GM06990 (cell line): ENCODE measurements at places on chromosomes 6 and 20.
A peak's percentile ranks its signal among the peaks of the same experiment; 100 is the strongest.

GRCh38 chr20:768426-768978, at the start of gene SLC52A3:
Gene SLC52A3 (minus strand): TSS chr20:768500. CDS start chr20:765774, 2,726 bp downstream.
- DNase-seq = no peak

- no peak for DNase-seq
Observed at GRCh38 chr6:38423746-38424145, 216.0 kb downstream of the BTBD9 start.

DNA sequence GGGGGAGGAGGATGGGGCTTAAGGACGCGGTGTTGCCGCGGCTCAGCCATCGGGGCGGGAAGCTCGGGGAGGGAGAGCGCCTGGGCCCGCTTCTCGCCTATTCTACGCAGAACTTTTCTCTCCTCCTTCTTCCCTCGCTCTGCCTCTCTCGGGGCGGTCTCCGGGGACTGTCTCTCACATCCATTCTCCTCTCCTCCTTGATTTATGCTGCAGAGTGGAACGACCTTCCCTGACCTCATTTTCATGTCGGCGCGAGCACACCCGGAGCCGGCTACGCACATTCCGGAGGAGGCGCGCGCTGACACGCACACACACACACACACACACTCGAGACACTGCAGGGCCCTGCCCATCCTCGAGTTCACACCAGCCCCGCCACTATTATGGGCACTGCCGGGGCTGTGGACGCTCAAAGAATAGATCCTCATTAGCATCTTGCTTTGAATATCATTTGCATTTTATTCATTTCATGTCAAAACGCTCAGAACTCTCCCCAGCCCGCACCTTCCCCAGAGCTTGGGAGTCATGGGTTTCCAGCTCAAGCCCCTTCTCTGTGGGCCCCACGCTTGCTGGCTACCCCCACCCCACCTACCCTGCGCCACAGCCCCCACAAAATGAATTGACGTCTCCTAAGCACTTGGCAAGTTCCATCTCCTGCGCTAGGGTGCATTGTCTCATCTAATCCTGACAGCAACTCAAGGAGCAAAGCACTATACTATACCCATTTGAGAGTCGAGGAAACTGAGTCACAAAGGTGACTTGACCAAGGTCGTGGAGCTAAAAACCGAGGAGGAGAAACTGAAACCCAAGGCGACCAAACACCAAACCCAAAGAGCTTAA, 36.8 kb downstream of the NCR2 start:
- DNase-seq = peak; percentile 22

DNA sequence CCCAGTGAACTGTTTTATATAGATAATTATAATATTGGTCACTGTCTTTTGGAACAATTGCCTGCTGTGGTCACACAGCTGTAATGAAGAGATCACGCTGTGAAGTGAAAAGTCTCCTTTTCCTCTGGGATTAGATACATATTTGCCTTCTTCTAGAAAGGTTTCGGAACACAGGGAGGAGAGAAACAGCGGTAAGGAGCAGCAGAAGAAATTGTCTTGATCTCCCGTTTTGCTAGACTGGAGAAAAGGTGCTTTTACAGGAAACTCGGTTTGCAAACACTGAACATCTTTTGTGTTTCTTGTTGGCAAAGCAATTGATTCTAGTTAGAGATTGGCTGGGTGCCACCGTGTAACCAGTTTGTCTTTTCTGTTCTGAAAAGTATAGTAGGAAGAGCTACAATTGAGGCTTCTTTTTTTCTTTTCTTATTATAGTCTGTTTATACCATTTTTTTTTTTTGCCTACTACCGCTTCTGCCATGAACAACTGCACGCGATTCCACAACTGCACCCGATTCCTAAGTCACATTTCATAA, 404.1 kb upstream of the ID4 start:
- no peak for DNase-seq

DNA sequence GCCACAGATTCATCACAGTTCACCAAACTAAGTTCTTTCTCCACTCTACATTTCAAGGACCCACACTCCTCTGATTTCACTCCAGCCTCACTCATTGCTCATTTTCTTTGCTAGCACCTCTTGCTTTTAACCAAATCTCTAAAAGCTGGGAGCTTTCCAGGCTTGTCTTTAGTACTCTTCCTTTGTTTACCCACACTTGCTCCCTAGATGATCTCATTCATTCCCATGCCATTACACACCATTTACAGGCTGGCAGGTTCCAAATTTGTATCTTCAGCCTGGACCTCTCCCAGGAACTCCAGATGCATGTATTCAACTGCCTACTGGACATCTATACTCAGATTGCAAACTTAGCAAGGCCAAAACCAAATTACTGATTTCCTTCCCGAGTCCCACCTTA, 5.3 kb upstream of the GUCA1B start:
- DNase-seq = no peak

DNA sequence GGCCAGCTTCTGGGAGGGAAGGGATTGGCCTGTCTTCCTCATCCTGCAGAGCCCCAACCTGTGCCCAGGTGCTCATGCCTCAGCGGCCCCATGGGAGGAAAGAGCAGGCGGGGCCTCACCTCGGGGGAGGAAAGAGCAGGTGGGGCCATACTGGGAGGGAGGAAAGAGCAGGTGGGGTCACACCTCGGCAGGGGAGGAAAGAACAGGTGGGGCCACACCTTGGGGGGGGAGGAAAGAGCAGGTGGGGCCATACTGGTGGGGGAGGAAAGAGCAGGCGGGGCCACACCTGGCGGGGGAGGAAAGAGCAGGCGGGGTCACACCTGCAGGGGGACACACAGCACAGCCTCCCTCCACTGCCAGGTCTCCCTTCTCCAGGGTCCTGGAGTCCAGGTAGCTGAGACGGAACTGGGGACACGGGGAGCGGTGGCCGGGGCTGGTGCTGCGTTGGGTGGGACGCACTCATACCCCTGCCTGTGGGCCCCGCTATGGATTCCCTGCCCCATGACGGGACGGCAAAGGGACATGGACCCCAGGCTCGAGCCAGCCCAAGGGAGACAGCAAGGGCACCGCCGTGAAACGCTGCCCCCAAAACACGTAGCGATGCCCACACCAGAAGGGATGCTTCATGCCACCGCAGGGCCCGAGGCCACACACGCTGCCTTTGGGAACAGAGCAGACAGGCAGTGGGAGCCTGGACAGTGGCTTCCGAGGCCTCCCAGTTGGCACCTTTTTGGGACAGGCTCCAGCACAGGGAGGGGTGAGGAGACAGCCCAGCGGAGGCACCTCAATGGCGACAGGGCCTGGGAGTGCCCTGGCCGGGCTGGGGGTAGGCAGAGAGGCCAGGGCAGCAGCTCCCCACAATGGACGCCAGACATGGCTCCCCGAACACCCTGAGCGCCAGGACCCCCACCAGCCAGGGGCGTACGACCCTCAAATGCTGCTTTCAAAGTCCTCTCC, 43.3 kb upstream of the CHRNA4 start:
- DNase-seq = no peak

DNA sequence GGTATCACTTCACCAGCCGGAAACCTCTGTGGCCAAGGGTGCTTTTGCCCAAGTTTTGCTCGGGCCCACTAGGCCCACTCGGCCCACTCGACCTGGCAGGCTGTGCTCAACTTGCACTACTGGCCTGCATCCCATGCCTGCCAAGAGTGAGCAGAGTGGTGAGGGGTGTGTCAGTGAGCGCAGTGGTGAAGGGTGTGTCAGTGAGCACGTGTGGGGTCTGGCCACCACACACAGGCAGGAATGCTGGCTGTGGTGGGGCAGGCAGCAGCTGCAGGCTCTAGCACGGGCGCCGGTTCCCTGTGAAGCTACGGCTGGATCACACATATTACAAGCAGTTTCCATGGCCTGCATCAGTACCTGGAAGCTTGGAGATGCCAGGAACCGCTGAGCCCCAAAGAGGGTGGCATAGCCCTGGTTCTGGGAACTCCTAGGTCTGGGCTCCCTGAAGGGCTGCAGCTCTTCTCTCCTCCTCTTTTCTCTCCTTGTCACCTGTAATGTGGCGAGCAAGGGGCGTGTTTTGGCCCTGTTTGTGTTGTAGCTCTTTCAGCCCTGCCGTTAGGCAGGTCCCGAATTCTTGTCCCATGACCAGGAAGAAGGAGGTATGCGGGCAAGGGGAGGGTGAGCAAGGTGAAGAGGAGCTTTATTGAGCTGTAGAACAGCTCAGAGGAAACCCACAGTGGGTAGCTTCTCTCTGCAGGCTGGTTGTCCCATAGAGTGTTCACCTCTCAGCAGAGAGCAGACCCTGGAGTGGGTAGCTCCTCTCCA, 51.0 kb upstream of the CLDN20 start:
- no peak for DNase-seq

GRCh38 chr20:31853481-31853880, 8.1 kb upstream of the FOXS1 start:
- DNase-seq = no peak

DNA sequence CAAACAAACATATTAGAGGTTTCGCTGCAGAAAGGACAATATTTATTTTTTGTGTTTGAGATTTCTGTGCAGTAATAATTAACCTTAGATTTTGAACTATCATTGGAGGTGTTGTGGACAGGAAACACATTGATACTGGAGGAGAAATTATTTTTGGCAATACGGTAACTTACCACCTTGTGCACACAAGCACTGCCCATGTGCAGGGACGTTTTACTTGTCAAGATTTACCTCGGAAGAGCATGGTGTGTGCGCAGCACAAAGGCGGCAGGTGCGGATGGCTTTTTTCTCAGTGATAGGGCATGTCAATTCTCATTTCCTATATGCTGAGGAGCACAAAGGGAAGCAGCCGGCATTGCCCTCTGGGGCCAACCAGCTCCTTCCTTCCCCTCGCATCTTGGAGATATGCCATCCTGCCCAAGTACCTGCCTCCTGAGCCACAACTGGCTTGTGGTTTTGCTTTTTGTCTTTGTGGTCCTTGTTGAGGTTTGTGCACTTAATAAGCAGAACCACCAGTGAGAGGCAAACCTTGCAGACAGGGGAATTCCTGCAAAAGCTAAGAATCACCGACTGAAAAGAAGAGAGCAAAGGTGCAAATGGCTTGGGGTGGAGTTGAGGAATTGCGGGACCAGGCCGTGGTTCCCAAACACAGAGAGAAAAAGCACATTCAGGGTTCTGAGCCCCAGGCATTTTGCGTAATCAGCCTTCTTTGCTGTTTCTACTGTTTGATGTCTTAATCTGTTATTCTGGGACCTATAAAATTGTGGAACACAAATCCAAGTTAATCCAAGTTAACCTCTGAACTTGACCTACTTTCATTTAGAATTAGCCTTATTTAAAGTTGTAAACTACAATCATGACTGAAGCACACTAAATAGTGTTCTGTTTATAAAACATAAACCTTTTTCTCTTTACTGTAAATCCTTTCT, 21.9 kb downstream of the SAMD5 start:
- peak; percentile 3 for DNase-seq

DNA sequence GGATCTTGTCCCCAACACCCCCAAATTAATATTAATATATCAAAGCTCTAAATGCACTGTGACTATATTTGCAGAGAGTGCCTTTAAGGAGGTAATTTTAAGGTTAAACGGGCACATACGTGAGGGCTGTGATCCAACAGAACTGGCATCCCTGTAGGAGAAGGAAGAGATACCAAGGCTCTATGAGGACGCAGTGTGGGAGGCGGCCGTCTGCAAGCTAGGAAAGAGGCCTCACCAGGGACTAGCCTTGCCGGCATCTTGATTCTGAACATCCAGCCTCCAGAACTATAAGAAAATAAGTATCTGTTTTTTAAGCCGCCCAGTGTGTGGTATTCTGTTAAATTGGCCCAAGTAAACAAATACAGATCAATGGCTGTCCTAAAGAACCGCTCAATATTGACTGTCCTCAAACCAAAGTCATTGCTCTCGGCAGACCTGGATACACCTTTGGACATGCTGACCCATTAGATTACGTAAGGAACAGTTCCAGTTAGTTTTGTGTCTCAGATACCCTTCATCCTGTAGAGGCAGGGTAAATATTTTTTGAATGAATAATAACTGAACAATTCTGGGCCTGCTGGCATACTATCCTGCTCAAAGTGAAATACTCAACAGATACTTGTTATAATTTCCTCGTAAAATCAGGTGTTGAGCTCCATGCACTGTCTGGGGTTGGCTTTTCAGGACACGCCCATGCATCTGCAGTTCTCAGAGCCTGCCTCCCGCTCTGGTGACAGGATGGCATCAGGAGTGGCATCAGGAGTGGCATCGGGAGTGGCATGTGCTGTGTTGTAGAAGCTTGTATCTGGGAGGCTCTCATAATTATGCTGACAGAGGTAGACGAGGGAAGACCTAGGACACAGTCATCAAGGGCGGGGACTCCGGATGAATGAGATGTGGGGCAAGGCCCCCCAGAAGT, 6.3 kb downstream of the PRR18 start:
- DNase-seq = no peak

DNA sequence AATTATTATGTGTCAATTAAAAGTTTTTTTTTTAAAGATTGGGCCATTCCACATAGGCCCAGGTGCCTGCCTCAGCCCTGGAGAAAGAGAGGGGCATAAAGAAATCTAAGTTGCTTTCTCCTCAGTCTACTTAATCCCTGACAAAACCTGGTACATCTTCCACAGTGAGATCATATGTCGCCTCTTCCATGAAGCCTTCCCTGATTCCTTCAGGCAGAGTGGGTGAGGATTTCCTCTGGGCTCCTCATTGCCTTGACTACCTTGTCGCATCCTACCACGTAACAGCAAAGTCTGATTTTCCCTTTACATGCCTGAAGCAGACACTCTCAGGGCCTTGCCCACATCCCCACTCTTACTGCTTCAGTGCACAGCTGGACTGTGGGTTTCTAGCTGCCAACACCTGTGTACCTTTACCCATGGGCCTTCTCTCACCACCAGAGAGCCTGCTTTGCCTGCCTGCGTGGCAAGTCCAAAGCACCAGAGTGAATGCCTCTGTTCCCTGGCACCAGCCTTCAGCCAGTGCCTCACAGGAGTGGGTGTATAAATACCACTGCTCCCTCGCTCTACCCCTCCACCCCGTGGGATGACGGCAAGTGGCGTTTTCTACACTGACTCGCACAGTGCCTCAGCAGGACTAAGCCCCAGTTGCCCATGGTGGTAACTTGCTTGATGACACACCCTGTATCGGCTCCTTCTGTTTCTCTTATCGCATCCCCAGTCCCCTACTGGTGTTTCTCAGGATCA, 68.0 kb downstream of the EYA2 start:
- DNase-seq = no peak

- no peak for DNase-seq
Observed at GRCh38 chr6:104428184-104428583, 431.5 kb downstream of the HACE1 start.

GRCh38 chr6:67683960-67684359, 951.1 kb upstream of the ADGRB3 start:
- DNase-seq = no peak

DNA sequence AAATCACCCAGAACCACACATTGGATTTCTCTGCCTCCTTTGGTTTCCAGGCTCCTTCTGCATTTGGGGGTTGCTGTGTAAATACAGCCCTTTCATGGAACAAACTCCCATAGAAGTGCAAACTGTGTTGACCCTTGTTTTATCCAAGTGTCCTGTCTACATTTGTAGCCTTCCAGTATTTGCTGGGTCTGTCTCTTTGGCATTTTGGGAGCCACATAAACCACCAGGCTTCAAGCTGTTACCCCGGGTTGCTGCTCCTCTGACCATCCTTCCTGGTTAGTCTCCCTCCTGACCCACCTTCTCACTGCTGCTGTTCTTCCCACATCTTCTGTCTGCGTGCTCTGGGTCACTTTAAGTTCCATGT, 7.6 kb upstream of the MTHFD1L start:
- no peak for DNase-seq
